ENCODE measurements at places on chromosomes 3 and 15.

DNA sequence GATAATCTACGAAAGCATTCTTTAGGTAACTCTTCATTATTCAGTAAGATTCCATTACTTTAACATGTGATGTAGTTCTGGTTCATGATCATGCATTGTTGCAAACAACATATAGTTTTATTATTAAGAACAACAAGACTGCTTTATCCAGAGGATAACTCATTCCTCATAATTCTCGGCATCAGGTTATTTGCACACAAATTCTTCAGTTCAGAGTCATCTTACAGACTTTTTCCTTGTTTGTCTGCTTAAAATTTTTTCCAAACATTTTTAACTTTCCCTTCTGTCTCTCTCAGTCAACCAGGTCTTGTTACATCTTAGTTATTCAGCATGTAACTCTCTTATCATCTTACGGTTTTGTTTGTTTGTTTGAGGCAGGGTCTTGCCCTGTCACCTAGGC lies 60.1 kb downstream of the VGLL3 start:
- DNase-seq = no peak

DNA sequence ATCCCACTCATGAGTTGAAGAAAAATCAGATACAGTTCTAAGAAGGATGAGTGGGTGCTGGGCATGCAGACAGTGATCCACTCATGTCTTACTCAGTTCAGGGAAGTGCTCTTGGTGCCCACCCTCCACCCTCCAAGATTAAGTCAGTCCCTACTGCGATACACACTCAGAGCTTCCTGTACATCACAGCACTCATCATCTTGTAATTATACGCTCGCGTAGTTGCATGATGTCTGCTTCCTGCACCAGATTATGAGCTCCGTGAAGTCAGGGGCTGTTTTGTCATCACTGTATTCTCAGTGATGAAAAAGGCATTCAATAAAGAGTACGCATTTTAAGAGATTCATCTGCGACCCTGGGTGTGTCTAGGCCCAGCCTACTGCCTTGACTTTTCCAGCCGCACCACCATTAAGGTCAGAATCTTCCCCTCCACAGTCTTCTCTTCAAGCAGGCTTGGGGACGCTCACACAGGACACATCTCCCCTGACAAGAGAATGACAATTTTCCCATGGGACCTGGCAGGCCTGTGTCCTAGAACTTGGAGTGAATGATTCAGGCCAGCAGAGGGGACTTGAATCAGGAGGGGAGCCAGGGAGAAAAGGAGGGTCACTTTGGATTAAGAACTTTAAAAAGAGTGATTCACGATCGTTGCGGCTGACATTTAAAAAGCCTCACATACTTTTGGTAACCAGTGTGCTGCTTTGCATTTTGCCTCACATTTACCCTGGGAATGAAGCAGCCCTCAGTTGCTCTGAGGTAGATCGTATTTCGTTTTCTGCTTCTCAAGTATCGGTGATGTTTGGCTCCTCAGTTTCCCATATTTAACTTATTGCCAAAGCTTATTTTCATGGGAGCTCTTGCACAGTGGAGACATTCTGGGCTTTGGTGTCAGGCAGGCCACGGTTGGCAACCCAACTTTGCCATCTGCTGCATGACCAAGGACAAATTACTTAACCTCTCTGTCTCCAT lies 7.9 kb upstream of the PDE8A start:
- no peak for DNase-seq

DNA sequence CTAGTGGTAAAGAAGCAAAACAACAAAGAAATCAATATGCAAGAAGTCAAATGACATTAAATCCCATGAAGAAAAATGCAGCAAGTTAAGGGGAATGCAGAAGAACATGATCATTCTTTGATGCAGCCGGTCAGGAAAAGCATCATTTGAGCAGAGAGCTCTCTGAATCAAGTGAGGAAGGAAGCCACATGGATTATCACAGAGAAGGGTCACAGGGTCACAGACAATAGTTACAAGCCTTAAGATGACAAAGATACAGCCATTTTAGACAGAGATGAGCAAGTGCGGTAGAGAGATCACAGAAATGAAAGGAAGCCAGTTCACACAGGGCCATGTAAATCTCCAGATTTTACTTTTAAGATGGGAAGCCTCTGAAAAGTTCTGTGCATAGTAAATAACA lies 43.9 kb downstream of the UBE3A start:
- no peak for DNase-seq

DNA sequence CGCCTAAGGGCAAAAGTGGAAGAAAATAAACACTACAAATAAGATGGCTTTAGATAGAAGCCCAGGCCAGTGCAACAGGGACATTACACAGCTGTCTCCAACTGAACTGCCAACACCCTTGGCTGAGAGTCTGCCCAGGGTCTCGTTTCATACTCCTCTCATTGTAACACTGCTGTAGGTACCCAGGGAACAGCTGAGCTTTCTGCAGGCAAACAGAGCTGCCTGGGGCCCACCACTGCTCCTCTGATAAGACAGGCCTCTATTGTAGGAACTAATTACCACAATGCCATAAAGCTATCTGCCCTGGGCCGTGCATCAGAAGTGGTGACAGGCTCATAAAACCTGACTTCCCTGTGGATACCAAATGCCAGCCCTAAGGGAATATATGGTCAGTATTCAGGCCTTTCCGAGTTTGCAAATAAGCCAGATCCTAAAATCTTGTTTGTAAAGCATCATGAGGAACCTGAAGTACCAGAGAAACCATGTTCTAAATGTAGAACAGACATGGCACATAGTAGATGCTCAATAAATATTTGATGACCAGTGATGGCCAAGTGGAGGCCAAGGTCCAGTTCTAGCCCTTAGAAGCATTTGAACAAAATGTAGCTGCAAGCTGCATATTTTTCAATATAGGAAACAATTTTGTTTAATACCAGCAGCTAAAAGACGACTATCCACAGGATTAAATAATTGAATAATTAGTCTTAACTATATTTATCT lies 84.3 kb upstream of the NEO1 start:
- DNase-seq = no peak

GRCh38 chr3:144031938-144032337 lies 60.3 kb downstream of the DIPK2A start:
- DNase-seq = no peak

- DNase-seq = no peak
Measured at GRCh38 chr3:105653868-105654267, 214.9 kb downstream of the CBLB start.

DNA sequence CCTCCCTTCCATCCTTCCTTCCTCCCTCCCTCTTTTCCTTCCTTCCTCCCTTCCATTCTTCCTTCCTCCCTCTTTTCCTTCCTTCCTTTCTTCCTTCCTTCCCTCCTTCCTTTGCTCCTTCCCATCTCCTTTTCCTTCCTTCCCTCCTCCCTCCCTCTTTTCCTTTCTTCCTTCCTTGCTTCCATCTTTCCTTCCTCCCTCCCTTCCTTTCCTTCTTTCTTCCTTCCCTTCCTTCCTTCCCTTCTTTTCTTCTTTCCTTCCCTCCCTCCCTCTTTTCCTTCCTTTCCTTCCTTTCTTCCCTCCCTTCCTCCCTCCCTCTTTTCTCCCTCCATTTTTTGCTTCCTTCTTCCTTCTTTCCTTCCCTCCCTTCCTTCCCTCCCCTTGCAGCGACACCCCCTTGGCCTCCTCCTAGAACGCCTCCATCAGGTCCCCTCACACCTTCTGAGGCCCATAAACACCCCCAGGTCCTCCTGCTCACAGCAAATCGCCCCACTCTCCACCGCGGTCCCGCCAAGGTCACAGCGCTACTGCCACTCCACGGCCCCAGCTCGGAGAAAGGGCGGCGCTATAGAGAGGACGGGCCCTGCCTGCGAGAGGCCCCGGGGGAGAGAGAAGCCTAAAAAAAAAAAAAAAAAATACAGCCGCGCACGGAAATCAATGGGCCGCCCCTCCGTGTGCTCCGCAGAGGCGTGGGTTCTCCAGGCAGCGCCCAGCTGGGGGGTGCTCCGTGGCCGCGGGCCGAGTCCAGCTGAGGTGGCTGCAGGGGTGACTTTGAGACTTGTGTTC lies 328.2 kb downstream of the OCA2 start:
- DNase-seq = no peak

GRCh38 chr3:49769286-49769915 lies 16.9 kb downstream of the IP6K1 start:
- DNase-seq = no peak

- DNase-seq = no peak
Measured at GRCh38 chr3:184496933-184497332, 64.7 kb upstream of the EPHB3 start.

- DNase-seq = no peak
Measured at GRCh38 chr3:194315965-194316361, 35.2 kb downstream of the CPN2 start.

- no peak for DNase-seq
Measured at GRCh38 chr3:188489639-188490405, 335.9 kb downstream of the LPP start.

DNA sequence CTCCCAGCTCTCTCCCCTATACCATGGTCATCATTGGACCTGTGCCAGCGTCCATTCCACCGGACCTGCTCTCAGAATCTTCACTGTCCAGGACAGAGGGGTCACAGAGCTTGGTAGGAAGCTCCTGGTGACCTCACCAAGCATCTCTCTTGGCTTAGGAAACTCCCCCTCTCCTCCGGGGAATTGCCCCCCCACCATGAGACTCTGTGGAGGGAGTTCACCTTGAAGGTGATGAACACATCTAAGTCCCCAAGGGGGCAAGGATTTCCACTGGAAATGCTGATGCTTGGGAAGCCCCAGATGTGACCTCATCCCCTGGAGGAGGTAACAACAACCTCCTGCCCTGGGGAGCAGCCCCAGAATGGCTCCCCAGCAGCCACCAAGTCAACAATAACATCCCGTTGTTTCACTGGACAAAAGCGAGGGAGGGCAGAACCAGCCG lies 3.2 kb downstream of the SEMA7A start:
- no peak for DNase-seq

GRCh38 chr15:90889736-90890456 lies 5.6 kb downstream of the FES start:
- no peak for DNase-seq

- no peak for DNase-seq
Measured at GRCh38 chr3:156307704-156308103, 187.3 kb downstream of the KCNAB1 start.

GRCh38 chr15:70362886-70363285 lies 265.2 kb upstream of the TLE3 start:
- DNase-seq = no peak

GRCh38 chr3:97938444-97938843 lies 33.8 kb downstream of the RIOX2 start:
- no peak for DNase-seq
